ENCODE measurements at places on chromosomes 11 and 22.

DNA sequence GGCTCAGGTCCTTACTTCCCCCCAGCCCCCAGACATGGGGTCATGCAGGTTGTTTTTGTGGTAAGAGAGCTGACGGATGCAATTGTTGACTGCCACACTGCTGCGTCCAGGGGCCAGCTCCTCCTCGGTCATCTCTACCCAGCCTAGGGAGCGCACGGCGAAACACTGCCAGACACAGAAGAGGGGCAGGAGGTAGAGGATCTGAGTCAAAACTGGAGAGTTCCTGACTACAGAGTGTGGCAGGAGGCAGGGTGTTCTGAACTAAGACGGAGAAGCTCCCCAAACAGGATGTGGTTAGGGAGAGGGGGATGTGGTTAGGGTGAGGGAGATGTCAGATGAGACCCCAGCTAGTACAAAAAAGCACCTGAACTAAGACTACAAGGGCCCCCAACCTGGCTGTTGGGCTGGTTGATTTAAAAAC lies 12.3 kb downstream of the SMPD1 start:
- DNase-seq: no peak

DNA sequence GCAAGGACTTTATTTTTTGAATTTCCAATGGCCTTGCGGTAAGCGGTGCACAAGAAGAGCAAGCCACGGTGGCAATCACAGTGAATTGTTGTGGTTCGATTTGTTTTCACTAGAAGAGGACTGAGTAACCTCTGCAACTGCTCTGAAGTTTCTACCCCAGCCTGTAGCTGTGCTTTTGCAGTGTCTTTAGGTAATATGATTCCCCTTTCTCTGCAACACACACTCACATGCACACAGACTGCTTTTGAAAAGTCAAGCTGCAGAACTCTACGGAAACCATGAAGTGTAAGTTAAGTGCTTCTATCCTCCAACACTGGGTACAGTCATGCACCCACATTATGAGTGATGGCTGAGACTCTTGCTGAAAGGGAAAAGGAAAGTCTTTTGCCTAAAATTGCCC lies 38.4 kb downstream of the CD44 start:
- DNase-seq: no peak

DNA sequence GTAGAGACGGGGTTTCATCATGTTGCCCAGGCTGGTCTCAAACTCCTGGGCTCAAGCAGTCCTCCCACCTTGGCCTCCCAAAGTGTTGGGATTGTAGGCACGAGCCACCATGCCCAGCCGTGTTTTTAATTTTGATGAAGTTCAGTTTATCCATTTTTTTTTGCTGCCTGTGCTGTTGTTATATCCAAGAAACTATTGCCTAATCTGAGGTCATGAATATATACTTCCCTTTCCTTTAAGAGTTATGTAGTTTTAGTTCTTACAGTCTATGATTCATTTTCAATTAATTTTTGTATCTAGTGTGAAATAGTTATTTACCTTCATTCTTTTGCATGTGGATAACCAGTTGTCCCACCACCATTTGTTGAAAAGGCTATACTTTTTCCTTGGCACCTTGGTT lies 50.3 kb upstream of the SORL1-AS1 start:
- DNase-seq: no peak

DNA sequence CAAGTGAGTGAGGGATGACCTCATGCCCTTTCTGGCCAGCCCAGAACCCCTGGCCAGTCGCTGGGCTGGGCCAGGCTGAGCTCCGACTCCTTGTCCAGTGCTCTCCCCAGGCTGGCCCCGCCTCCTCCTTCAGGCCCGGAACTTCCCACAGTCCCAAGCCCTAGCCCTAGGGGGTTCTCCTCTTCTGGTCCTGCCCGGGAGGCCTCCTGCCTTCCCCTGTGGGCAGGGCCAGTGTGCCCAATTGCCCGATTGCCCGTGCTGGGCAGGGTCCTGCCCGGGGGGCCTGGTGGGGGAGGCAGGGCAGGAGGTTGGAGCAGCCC lies 4.2 kb downstream of the TCIRG1 start:
- DNase-seq: no peak

GRCh38 chr11:83000381-83000780 lies 71.3 kb downstream of the RAB30 start:
- no peak for DNase-seq

- DNase-seq: no peak
Observed at GRCh38 chr11:70437111-70437784, 38.9 kb downstream of the CTTN start.

GRCh38 chr22:35158336-35158735 lies 92.4 kb downstream of the ISX start:
- DNase-seq: no peak

- DNase-seq: no peak
Observed at GRCh38 chr11:65516135-65516968, 8.5 kb upstream of the SCYL1 start.

DNA sequence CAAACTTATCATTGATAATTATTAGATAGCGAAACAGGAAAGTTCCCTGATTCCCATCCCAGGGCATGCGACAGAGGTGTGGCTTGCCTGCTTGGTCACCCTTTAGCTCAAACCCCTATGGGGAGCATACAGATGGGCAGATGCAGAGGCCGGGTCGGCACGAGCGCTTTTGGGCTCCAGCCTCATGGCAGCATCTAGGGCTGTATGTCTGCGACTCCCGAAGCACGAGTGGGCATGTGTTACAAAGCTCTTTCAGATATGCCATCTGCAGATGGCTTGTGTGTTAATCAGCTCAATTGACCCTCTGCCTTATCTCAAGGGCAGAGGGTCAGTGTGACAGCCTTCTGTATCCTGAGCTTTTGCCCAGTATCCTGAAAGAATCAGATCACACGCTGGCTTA lies 2069.3 kb upstream of the RAG2 start:
- DNase-seq: no peak

DNA sequence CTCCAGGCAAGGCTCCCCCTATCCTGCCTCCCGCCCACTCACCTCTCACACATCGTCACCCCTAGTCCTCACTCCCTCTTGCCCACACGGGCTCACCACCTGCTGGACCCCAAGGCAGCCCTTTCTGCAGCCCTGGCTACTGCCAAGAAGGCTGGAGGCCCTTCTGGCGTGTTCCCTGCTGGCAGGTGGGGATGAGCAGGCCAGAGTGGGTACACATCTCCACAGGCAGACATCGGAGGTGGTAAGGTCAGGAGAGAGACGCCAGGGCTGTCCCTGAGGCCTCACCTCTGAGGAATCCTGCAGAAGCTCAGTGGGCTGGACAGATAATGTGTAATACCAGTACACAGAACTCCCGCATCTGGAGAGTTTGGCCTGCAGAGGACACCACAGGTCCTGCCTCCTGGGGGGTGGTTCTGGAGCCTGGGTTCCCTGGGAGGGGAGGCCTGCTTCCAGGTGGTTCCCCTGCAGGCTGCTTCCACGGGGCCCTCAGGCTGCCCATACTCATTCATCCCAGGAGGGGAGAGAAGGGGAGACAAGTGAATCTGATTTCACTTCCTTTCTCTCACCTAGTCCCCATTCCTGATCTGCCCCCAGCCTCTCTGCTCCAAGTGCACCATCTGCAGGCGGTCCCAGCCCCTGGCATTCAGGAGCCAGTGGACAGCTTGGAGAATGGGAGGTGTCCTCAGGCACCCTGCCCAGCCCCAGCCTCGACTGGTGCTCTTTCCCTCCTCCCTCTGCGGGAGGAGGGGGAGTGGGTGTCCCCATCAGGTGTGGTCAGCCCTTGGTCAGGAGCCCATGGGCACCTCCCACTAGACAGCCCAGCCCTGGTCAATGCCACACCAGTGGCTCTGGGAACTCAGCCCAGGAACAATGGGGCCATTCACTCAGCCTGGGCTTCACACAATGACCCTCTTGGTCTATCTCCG lies 6.1 kb upstream of the CHST1 start:
- DNase-seq: no peak

DNA sequence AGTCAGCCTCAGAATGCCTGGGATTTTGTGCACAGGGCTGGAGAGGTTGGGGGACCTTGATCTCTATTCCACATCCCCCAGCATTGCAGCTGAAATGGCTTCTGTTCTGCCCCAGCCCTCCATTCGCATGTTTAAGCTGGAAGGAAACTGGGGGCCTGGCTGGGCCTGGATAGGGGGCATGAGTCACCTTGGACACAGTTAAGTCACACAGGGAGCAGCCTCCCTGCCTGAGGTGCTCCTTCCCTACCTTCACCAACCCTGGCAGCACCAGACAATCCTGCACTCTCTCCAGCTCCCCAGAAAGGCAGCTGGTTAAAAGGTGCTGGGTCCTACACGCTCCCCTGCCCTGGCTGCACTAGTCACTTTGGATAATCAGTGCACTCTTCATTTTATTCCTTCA lies 763 bp downstream of the SMIM45 start:
- DNase-seq: no peak

- no peak for DNase-seq
Observed at GRCh38 chr11:126492331-126493082, 137.0 kb downstream of the ST3GAL4 start.

GRCh38 chr11:88604260-88604659 lies 266.7 kb upstream of the CTSC start:
- no peak for DNase-seq

DNA sequence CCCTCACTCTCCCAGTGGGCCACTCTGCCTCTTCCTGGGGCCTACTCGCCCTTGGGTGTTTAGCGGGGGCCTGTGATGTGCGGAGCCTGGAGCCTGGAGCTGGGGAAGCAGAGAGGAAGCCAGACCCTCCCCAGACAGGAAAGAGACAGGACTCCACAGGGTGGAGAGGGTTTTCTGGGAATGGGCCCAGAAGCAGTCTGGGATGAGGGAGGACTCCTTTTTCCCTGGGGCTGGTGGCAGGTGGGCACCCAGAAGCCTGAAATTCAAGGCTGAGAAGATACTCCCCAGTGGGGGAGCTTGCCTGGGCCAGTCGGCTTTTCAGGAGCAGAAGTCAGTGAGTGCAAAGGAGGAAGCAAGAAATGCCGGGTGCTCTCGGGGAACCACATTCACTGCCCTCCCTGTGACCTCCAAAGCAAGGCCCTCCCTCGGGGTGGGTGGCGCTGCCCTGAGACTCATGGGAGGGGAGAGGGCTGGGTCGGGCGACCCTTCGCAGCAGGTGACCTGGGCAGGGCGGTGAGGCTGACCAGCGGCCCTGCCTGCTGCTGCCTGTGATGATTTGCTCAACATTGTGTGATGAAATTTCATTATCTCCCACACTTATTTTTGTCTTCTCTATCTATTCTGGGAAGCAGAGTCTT lies 1377.4 kb downstream of the BRD1 start:
- no peak for DNase-seq

GRCh38 chr11:60855726-60856633 lies at the start of gene PTGDR2:
Gene PTGDR2, minus strand, starts transcription at chr11:60855950. Its CDS starts 2,228 bp downstream, at chr11:60853722.
- DNase-seq: no peak

DNA sequence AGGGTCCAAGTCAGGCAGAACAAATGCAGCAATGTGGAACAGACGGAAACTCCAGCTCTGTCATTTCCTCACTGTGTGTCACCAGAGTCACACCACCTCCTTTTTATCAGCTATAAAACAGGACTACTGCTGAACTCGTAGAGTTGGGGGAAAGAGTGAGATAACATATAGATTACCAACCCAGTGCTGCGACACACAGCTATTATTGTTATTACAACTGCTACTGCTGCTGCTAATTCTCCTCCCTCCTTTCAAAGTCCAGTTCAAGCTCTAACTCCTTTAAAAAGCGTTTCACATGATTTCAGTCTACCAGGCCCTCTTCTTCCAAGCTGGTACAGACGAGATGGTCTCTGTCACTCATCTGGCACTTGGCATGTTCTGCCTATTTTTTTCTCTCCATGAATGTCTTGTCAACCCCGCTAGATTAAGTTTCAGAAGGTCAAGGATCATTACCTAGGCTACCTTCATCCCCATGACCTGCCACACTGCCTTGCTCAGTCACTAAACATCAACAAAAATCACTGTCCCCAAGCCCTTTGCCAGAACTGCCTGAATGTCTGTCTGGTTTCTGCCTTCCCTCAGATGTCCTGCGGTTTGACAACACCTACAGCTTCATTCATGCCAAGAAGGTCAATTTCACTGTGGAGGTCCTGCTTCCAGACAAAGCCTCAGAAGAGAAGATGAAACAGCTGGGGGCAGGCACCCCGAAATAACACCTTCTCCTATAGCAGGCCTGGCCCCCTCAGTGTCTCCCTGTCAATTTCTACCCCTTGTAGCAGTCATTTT lies 3.7 kb upstream of the MTFP1 start:
- no peak for DNase-seq

- DNase-seq: no peak
Observed at GRCh38 chr11:10096987-10097386, 197.0 kb downstream of the SBF2 start.

- no peak for DNase-seq
Observed at GRCh38 chr22:43005106-43005505, 9.8 kb downstream of the PACSIN2 start.

GRCh38 chr11:58907780-58908179 lies 31.5 kb upstream of the GLYATL1 start:
- no peak for DNase-seq

DNA sequence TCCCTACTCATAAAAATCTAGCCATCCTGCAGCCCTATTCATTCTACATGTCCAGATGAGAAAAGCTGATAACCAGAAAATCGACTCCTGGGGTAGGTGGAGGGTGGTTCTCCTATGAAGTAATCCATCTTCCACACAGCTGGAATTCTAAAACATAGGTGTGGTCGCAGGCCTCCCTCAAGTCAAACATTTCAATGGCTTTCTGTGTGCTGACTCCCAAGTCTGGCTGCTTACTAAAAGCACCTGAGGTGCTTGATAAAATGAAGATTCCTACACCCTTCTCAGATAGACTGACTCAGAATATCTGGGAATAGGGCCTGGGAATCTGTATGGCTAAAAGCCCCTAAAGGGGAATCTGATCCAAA lies 26.1 kb downstream of the IRAG1 start:
- no peak for DNase-seq

GRCh38 chr11:36635066-36635862 lies 37.2 kb upstream of the RAG2 start:
- DNase-seq: no peak

DNA sequence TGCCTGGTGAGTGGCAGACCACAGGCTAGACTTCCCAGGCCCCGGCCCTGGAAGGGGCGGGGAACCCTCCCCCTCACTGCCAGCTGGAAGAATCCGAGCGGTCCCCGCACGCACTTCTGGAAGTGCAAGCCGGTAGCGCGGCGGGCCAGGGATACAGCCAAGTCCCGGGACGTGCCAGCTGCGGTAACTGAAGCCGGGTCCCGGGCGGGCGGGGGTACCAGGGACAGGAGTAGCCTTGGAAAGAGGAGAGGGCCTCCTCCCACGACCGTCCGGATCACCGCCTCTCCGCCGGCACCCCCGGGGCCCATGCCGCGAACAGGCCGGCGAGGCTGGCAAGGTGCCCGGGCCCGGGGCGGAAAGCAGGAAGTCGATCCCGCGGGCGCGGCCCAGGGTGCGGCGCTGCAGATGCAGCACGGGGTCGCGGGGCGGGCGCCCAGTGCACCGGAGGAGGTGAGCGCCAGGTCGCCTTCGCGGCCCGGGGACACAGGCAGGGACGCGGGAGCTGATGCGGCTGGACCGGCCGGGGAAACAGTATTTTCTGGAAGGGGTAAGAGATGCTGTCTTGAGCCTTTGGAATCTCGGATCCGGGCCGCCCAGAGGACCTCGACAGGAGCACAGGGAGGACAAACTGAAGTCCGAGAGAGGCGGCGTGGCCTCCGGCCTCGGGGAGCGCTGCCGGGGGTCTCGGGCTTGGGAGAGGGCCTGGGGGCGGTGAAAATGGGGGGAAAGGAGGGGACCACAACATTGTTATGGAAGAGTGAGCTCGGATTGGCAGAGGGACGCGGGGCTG lies 783 bp upstream of the SLC35C1 start:
- peak; percentile 1 for DNase-seq

Data from cerebellar nuclear complex (tissue), 1 donor.